Femur (tissue), 1 donor: ENCODE measurements at places on chromosomes 7 and 10.

DNA sequence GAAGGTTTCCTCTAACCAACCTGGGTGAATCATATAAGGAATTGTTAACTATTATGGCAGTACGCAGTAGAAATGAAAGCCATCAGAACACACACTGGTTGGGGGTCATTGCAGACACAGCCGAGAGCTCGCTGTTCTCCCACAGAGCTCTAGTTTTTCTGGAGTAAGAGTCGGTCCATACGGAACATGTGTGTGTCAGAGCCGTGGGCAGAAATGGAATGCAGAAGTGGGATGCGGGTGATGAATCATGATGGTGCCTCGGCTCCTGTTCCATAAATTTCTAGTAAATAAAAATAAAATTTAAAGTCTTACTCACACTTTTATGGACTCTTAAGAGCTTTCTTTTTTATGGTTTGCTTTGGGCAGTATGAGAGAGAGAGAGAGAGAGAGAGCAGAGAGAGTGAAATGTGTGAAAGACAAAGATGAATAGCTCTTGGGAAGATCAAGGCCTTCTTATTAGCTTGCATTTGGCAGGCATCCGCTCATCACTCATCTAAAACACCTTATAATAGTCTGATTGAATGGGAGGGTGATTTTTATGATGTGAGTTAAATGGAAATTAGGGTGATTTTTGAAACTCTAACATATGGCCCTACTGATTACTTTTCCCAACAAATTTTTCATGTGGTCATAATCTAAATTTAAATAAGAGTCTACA is 98.8 kb upstream of the PFKP start:
- no peak for DNase-seq

DNA sequence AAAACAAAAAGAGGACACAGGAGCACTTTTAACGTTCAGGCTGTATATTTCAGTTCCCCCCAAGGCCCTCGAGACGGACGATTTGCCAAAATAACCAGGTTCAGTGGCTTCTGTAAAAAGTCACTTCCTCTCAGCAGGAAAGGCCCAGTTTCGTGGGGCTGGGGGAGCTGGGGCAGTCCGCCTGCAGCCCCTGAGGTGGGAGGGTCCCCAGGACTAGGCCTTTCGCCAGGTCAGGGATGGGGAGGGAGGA is 28.8 kb downstream of the WDR86 start:
- DNase-seq = no peak

DNA sequence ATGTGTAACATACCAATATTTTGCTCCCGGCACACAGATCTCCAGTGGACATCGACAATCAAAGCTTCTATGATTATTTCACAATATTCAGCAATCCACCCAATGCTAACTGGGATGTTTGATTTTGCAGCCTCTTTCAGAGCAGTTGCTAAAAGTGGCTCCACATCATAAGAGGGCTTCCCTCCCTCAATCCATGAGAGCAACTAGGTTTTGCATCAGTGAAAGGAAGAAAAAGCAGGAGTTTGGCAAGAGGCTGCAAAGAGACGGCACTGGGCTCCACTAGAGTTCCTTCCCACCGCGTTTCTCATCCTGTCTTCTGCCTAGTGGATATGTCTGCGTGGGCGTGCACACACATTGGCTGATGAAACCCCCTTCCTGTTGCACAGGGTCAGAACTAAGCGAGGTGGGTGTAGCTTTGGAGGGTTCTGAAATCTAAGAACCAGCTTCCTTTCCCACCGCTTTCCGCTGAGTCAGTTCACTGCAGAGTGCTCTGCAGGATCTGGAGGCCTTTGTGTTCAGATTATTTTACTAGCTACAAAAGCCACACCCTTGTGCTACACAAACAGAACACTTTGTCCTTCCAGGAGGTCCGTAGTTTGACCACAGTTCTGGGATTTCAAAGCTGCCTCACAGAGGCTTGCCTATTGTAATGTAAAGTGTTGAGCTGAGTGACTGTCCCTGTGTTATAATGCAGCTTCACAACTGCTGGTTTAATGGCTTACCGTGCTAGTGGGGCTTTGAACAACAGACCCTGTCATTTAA is 28.1 kb downstream of the ARL4A start:
- DNase-seq = peak; percentile 82

- no peak for DNase-seq
Measured at GRCh38 chr10:47444047-47444446, 39.9 kb downstream of the ANXA8 start.

DNA sequence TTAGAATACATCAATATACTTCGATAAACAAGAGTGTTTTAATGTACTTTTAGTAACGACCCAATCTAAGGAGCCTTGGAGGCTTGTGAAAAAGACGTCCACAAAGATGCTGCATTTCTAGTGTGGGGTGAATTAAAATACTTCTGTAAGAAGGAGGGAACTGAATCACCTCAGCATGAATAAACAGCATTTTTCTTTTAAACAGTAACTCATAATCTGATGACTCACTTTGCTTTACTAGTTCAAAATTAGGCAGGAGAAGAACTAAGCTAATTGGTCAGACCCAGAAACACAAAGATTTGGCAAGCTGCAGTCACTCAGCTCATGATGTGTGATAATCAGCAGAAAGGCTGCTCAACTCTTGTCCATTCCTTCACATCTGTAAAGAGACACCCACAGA is 24.2 kb downstream of the NCOA4 start:
- no peak for DNase-seq

- DNase-seq = peak; percentile 48
Measured at GRCh38 chr10:31618541-31619291, 299.7 kb downstream of the ZEB1 start.

- DNase-seq = no peak
Measured at GRCh38 chr7:30436046-30436445, 42.5 kb downstream of the NOD1 start.

GRCh38 chr7:10571759-10572158 is 401.9 kb upstream of the PHF14 start:
- no peak for DNase-seq

GRCh38 chr10:13299437-13300287 is at the start of gene PHYH:
TSS of gene PHYH (minus strand) at chr10:13300064. CDS start at chr10:13300042, 22 bp downstream.
- DNase-seq = peak; percentile 93

DNA sequence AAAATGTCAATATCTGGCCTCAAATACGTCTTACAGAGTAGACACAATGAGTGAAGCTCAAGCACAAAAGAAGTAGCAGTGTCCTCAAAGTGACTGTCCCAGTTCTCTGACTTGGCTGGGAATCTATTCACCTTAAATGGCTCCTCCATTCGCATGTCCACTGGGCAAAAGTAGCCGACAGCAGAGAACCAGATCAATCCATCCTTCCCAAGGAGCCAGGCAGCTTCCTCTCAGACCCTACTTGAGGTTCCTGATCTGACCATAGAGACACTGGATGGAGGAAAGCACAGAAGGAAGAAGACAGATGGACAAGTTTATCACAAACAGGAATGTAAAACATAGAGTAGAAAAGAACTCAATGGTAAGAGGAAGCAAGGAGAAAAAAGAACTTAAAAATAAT is 53.5 kb downstream of the CDK6 start:
- DNase-seq = no peak

DNA sequence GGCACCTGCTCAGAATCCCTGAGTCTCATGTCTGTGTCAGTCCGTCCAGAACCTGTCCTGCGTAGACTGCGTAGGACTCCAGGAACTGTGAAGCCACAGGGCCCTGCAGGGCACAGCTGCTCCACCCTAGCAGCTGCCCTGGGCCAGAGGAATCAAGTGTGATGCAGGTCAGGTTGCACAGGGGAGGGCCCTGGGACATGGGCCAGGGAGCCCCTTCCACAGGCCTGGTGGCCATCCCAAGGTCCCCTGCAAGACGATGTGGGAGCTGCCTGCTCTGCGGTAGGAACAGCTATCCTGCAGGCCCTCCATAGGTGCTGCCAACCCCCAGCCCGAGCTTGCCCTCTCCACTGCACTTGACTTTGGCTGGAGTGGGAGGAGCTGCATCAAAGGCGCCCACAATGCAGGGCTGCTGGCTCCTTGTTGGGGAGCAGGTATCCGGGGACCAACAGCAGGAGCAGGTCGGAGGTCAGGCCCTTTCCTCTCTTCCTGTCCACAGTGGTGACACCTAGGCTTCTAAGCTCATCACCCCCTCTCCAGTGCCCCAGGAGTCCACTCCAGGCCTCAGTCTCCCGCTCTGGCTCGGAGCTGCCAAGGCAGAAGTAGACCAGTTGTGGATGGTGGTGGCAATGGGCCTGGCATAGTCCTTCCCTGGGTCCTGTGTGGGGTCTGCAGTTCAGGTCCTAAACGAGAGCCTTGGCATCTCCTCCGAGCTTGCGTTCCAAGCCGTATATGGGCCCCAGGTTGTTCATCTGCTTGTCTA is 149.1 kb downstream of the MAPK8 start:
- peak; percentile 18 for DNase-seq

DNA sequence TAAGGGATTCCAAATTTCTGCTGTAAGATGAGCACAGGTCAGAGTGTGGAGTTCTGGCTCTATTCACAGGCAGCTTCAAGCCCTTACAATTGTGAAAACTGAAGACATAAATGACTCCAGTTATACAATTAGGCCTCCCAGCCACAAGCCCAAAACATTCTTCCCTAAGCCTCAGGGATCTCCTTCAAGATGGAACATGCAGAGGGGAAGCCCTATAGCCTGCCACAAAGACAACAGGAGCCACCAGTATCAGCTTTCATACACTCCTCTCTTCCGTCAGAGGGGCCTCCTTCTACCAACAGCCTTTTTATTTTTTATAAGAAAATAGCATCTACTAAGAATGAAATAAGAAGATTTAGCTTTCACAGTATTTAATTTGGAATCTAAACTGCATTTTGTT is 46.5 kb downstream of the DLD start:
- peak; percentile 49 for DNase-seq

DNA sequence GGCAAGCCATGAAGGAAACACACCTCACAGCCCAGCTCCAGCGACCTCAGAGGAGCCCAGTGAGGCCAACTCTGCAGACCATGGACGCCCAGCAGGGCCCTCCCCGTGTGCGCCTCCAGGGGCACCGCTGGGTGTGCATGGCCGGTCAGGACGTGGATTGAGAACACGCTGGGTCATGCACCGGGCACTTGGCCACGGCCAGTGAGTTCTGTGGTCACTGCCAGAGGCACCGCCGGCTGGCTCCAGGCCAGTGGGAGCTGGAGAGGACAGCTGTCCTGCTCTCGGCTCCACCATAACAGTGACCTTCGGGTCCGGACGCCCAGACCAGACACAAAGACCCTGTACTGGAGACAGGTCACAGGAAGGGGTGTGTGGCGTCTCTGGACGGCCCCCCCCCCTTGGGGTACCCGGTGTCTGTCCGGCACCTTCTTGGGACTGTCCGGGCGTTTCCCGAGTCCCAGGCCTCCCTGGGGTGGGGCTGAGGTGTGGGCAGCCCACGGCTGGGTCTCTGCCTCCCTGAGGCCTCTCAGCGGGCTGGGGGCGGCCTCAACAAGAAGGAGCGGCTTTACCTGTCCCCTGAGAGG is 50.4 kb upstream of the NKX6-2 start:
- peak; percentile 53 for DNase-seq

DNA sequence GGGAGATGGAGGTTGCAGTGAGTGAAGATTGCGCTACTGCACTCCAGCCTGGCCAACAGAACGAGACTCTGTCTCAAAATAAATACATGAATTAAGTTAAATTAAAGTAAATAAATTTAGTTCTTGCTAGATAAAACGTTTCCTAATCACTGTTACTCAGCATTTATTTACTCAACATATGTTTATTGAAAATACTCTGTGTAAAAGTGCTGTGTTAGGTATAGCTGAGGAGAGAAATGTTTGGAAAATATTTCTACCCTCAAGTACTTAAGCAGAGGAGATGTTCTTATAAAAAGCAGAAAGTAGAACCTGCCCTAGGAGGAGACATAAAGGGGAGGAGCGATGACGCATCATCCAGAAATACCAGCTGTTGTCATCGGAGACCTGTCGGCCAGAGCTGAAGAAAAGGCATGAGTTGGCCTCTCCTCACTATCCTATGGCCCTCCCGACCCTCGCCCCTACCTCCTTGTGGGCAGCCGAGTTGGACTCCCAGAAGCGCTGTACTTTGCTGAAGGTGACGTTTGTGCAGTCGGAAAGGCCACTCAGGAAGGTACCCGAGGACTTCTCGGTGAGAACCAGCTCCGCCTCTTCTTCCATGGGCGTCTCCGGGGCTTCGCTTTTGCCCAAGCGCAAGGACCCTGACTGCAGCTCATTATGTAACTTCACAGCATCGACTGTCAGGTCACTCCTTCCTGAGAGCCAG is 1.1 kb downstream of the RRP12 start:
- DNase-seq = peak; percentile 48

DNA sequence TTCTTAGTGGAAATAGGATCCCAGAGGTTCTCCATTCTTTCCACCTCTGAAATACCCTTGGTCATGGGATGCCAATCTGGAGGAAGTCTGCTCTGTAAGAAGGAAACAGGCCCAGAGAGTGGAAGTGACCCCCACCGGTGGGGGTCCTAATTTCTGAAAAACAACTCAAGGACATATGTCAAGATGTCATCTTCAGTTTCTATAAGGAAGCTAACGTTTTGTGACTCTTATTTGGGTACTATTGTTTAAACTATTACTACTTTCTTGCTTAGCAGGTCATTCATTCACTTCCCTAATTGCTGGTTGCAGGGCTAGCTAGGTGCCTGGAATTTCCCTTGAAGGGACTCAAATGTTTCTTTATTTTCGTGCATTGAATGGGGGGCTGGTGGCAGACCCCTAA is 1.9 kb upstream of the ZNF775 start:
- no peak for DNase-seq
